ENCODE measurements at places on chromosomes 5 and 9.

- peaks cover 6% of the 10 kb centered on the region for H3K4me1 ChIP-seq
- no peak for DNase-seq
- 0 out of 2 replicates have a peak, but pooled peaks cover 5% of the 10 kb centered on the region for H3K36me3 ChIP-seq
- no peaks in the 10 kb centered on the region for H3K27me3 ChIP-seq
- H3K4me3 ChIP-seq, result no peak overlapping the region
- no peak overlapping the region for H3K27ac ChIP-seq
Observed at GRCh38 chr9:130363755-130364404, 80.9 kb upstream of the ASS1 start.

DNA sequence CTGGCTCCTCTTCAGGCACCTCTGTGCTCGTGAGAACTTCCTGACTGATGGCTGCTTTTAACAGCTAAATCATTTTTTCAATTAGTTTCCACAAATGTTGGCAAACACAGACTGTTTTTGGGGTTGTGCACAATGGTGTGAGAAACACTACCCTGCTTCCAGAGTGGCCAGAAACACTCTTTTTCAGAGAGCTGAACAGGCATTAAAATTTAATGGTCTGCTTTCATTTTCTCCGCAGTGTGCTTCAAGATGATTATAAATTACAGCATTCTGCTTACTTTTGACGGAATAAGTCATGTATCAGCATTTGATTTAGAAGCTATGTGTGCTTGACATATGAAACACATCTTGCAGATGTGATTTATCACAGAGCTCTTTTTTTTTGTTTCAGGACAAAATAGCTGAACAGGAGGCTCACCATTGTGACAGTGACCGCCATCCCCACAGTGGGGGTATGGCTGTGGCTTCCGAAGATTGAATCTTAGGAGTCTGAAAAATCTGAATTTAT is 454.5 kb upstream of the ZNF608 start:
- no peak for DNase-seq
- peak overlapping the region; percentile 48 for H3K4me3 ChIP-seq
- H3K27me3 ChIP-seq, result no peaks in the 10 kb centered on the region
- H3K4me1 ChIP-seq, result peaks cover 78% of the 10 kb centered on the region

GRCh38 chr9:12920437-12920836 is 145.6 kb downstream of the LURAP1L start:
- H3K4me1 ChIP-seq, result peaks cover 26% of the 10 kb centered on the region
- H3K27me3 ChIP-seq, result no peaks in the 10 kb centered on the region
- DNase-seq, result no peak
- no peak overlapping the region for H3K27ac ChIP-seq
- no peaks in the 10 kb centered on the region for H3K36me3 ChIP-seq

DNA sequence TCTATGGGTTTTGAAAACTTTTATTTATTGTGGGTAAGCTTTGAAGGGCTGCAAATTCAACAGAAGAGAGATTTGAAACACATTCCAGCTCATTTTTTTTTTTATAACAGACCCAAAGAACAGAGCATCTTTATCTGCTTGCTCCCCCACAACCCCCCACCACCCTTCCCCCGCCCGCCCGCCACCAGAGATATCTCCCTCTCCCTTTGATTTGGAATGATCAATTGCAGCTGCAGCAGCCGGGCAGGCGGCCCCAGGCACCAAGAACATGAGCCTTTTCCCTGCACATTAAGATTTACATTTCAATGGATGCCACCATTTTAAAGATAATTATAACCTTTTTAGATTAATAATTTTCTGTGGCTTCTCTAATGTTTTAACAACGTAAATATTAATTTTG is 510.9 kb downstream of the ZNF608 start:
- no peak for DNase-seq
- H3K4me1 ChIP-seq, result peaks cover 78% of the 10 kb centered on the region
- H3K4me3 ChIP-seq, result peak overlapping the region; percentile 5
- H3K36me3 ChIP-seq, result peaks cover 5% of the 10 kb centered on the region
- peak overlapping the region; percentile 82 for H3K27ac ChIP-seq
- H3K27me3 ChIP-seq, result peaks cover 5% of the 10 kb centered on the region

DNA sequence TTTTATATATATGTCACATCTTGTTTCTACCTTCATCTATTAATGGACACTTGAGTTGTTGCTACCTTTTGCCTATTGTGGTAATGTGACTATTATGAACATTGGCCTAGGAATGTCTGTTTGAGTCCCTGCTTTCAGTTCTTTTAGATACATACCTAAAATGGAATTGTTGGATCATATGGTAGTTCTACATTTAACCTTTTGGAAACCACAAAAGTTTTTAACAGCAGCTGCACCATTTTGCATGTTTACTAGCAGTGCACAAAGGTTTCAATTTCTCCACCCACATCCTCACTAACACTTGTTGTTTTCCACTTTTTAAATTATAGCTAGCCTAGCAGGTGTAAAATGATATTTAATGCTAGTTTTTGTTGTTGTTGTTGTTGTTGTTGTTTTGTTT is 88.4 kb downstream of the GALNT10 start:
- H3K27me3 ChIP-seq, result no peaks in the 10 kb centered on the region
- H3K4me1 ChIP-seq, result no peaks in the 10 kb centered on the region
- H3K36me3 ChIP-seq, result no peaks in the 10 kb centered on the region
- no peak for DNase-seq
- H3K27ac ChIP-seq, result no peak overlapping the region

DNA sequence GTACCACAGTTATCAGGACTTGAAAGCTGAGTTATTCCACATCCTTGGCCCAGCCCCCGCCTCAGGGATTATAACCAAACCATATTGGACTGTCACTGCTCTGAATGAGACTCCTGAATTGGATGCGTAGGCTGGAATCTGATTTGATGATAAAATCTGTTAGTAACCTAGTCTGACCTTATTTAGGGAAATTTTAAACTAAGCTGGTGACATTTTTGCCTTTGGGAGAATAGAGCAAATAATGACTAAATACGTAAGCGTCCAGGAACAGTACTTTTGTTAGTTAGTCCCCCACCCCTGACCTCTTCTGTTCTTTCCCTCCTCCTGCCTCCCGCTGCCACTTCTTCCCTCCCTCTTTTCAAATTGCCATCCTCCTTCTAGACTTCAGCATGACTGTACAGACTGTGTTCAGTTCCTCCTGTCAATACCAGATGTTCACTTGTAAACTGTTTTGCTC is 92.6 kb downstream of the TLE4 start:
- no peaks in the 10 kb centered on the region for H3K27me3 ChIP-seq
- H3K4me3 ChIP-seq, result 0 out of 2 replicates have a peak overlapping the region, but pooled peaks have one; percentile 44
- DNase-seq, result no peak
- H3K4me1 ChIP-seq, result peaks cover 90% of the 10 kb centered on the region
- no peaks in the 10 kb centered on the region for H3K36me3 ChIP-seq

GRCh38 chr9:114423181-114423580 is 35.4 kb upstream of the AKNA start:
- DNase-seq, result no peak
- no peaks in the 10 kb centered on the region for H3K36me3 ChIP-seq
- H3K27me3 ChIP-seq, result no peaks in the 10 kb centered on the region
- H3K27ac ChIP-seq, result no peak overlapping the region
- H3K4me3 ChIP-seq, result no peak overlapping the region

GRCh38 chr9:134231330-134231745 is 67.0 kb upstream of the RNU6ATAC start:
- no peak overlapping the region for H3K27ac ChIP-seq
- no peaks in the 10 kb centered on the region for H3K27me3 ChIP-seq
- H3K4me3 ChIP-seq, result no peak overlapping the region
- H3K4me1 ChIP-seq, result no peaks in the 10 kb centered on the region

- H3K27me3 ChIP-seq, result no peaks in the 10 kb centered on the region
- DNase-seq, result no peak
- H3K4me3 ChIP-seq, result no peak overlapping the region
- H3K4me1 ChIP-seq, result no peaks in the 10 kb centered on the region
Observed at GRCh38 chr5:118253225-118254061, 734.9 kb downstream of the DTWD2 start.

Data from WTC11 (cell line).